Ovary (tissue), 10 donors: ENCODE measurements at places on chromosomes 5 and 9. TPM values are rescaled to one million over a fixed set of nuclear protein-coding genes. Genes with fewer than 3 reads are reported as not detected.

Gene FOXD4L5
- polyA plus RNA-seq, result not detected

Gene HK3
- 1.0 TPM for polyA plus RNA-seq

GRCh38 chr9:134704498-134704897 lies 62.9 kb downstream of the COL5A1 start:
- no peak for DNase-seq

- no peak for DNase-seq
Observed at GRCh38 chr9:98786750-98787510, 9.4 kb downstream of the ANKS6 start.

DNA sequence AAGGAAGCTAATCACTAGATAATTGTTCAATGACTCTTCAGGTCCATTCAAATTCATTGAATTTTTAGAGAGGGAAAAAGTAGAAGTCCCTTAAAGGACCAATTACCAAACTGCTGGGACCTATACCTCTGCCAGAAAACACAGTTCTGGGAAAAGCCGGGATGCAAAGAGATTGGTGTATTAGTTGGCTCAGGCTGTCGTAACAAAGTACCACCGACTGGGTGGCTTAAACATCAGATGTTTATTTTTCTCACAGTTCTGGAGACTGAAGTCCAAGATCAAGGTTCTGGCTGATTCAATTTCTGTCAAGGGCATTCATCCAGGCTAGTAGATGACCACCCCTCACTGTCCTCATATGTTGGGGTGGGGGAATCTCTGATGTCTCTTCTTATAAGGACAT lies 177.1 kb upstream of the FSTL4 start:
- DNase-seq, result no peak
